ENCODE measurements at places on chromosomes 16 and 17.

DNA sequence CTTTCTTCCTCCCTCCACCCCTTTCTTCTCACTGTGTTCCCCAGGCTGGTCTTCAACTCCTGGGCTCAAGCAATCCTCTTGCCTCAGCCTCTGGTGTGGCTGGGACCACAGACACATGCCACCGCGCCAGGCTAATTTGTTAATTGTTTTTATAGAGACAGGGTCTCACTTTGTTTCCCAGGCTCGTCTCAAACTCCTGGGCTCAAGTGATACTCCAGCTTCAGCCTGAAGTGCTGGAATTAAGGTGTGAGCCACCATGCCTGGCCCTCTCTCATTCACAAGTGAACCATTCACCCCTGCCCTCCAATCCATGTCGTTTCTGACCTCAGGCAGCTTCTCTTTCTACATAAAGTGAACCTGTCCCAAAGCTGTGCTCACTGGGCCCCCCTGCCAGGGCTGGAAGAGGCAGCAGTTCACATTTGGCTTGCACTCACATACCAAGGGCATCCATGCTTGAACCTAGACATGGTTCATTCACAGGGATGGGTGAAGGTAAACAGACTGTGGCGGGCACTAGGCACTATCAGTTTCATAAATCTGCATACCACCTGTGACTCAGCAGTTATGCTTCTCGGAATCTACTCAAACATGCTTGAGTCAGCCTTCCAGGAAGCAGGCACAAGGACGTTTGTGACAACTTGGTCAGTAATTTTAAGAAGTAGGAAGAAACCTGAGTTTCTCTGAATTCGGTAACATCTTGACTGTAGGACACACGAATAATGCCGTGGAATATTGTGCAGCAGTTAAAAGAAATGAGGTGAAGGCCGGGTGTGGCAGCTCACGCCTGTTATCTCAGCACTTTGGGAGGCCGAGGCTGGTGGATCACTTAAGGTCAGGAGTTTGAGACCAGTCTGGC, 6.0 kb upstream of the RNF213 start:
- peak; percentile 96 for DNase-seq

DNA sequence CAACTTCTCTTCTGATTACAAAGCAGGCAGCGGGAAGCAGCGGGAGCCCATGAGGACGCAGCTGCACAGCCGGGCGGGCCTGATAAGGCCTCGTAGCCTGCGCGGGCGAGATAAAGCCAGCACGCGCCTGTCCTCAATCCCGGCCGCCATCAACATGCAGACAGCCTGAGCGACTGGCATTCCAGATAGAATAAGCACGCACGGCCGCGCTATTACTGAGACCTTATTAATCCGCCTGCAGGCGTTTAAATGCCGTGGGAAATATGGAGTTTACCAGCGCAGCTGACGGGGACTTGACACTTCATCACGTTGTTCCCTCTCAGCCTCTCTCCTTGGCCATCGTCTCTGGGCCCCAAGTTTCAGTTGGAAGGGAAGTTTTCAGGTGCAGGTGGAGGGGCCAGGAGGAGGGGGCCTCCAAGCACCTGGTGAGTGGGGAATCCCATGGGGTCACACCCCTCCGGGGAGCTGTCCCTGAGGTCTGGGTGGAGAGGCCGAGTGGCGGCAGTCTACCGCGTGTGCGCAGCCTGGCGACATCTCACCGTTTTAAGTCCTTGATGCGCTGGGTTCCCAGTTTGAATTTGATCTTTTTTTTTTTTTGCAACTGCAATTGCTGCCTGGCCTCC, 27.3 kb upstream of the CBFA2T3 start:
- no peak for DNase-seq

DNA sequence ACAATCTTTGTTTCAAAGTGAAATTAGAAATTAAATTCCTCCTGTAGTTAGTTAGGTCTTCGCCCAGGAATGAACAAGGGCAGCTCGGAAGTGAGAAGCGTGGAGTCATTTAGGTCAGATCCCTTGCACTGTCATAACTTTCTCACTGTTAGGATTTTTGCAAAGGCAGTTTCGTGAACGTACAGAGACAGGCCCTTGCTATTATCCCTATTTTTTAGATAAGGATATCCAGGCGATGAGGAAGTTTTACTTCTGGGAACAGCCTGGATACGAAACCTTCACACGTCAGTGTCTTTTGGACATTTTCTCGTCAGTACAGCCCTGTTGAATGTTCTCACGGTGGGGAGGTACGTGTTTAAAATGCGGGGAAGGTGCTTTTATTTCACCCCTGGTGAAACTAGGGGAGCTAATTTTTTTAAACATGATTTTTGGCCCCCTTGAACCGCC, 318 bp upstream of the RBL2 start:
- DNase-seq = no peak

- DNase-seq = peak; percentile 95
Observed at GRCh38 chr17:75904749-75905521, at the start of gene MRPL38. Gene MRPL38, minus strand, starts transcription at chr17:75904884. Its CDS starts 9 bp downstream, at chr17:75904875.

- peak; percentile 12 for DNase-seq
Observed at GRCh38 chr16:50414152-50414551, 45.4 kb upstream of the BRD7 start.

- DNase-seq = no peak
Observed at GRCh38 chr17:29012535-29012934, 6.7 kb upstream of the SEZ6 start.

Measured in fibroblast of skin of right biceps (primary cell).